Left lobe of liver (tissue), 2 donors: ENCODE measurements at places on chromosomes 5 and 9. TPM values are rescaled to one million over a fixed set of nuclear protein-coding genes. Genes with fewer than 3 reads are reported as not detected.

The AGXT2 gene
- total RNA-seq: 50.8 TPM

The NIM1K gene
- 0.50 TPM for total RNA-seq

The PCDHB11 gene
- 0.20 TPM for total RNA-seq

The PCA3 gene
- total RNA-seq: 0.60 TPM

GRCh38 chr9:111350556-111350955, 20.5 kb upstream of the OR2K2 start:
- DNase-seq: no peak

- no peak for DNase-seq
Measured at GRCh38 chr5:62717301-62717933, 138.8 kb downstream of the LRRC70 start.

DNA sequence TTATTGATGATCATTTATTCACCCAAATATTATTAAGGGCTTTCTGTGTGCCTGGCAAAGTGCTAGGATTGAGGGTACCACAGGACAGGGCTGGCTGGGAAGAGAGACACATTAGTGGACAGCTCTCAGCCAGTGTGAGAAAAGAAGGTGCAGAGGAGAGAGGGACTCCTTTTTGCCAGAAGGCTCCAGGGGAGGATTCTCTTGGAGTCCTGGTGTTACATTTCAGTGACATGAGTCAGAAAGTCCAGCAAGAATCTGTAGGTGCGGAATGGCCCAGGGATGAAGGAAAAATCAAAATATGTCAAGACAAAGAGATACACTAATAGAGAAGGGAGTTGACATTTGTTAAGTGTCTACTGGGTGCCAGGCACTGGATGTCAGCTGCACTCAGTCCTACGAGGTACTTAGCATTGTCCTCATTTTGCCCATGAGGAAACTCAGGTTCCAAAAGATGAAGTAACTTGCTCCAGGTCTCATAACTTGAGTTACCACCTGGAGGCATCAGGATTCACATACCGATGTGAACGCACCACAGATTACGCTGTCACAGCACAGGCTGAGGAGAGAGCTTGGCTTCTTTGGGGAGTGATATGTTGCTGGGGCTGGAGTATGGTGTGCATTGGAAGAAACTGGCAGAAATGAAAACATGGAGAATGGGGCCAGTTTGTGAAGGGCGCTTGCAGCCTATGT, 60.5 kb downstream of the RASGRF2 start:
- no peak for DNase-seq
